ENCODE measurements at places on chromosomes 11 and 22. TPM values are rescaled to one million over a fixed set of nuclear protein-coding genes. Genes with fewer than 3 reads are reported as not detected.

- DNase-seq: no peak
Measured at GRCh38 chr11:28153586-28153985, 45.4 kb downstream of the METTL15 start.

- no peak for DNase-seq
Measured at GRCh38 chr22:49600891-49601431, 226.7 kb downstream of the BRD1 start.

DNA sequence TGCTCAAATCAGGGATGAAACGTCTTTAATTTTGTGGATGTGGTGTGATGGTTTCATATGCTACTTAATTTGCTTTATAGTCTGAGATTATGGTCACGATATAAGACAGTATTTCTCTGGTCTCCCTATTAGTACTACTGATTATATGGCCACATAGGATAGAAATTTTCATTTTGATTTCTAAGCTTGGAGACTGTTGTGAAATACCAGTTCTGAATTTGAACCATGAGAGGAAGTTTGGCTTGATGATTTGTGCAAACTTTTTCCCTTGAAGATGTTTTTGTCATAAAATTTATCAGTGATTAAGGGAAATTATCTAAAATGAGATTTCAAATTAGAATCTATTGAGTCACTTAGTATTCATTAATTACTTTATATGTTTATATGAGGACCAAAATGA lies 2.7 kb downstream of the RNF169 start:
- DNase-seq: no peak

Gene CD248
- 2.9 TPM for total RNA-seq

GRCh38 chr22:28949788-28950187 lies 66.4 kb downstream of the ZNRF3 start:
- DNase-seq: no peak

Gene OR4A47
- total RNA-seq: not detected

GRCh38 chr11:62399878-62400266 lies 19.0 kb upstream of the SCGB1A1 start:
- DNase-seq: no peak

GRCh38 chr22:21921729-21922128 lies 30.9 kb downstream of the PPM1F start:
- DNase-seq: no peak
